Activated CD8-positive, alpha-beta memory T cell treated with anti-CD3 and anti-CD28 coated beads for 48 hours (primary cell): ENCODE measurements at places on chromosomes 2 and 18.

DNA sequence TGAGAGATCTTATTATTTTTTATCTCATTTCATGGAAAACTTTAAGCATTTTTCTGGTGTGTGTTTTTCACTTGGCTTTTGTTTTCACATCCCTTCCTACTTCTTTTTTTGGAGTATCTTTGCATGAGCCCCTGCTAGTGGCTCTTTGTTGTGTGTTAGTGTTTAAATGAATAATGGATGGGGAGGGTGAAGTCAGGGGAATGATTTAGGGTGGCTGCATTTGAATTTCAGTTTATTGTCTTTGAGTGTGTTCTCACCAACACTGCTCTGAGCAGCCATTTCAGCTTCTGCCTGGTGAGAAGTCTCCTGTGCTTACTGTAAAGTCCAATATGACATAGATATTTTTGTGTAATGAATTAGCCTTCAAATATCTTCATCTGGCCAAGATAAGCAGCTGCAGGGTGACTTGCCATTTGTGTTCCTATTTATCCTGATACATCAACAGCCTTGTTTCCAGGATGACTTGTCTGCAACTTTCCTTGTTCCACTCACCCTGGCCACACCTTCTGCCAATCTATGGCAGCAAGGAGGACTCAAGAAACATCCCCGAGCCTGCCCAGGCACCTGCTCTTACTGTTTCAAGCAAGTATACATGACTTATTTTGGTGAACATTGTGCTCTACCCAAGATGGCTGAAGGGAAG lies 182.6 kb downstream of the PDE11A start:
- DNase-seq = no peak

DNA sequence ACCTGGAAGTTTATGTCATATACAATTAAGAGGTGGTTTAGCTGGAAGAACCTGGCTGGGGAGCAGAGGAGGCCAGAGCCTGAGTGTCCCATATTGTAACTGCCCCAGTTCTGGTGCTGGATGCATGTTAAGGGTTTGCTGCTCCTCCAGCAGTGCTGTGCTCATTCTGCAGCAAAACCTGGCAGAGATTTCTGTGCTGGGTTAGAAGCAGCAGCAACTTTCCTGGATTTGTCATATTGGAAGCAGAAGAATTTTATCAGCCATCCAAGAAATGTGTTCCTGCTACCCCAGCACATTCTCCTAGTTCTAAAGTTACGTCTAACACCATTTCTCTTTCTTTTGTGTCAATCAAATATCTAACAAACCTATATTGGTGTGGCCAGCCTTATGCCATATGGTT lies 284.1 kb downstream of the TDRD15 start:
- DNase-seq = no peak

- DNase-seq = no peak
These were observed 219.6 kb downstream of the PDE1A start for GRCh38 chr2:182207049-182207746.

GRCh38 chr18:1604751-1605150 lies 700.1 kb downstream of the ADCYAP1 start:
- no peak for DNase-seq

- no peak for DNase-seq
These were observed 106.1 kb downstream of the TXNL1 start for GRCh38 chr18:56532176-56532840.

GRCh38 chr2:44429034-44429433 lies 67.3 kb downstream of the CAMKMT start:
- no peak for DNase-seq

GRCh38 chr2:81644189-81644588 lies 1339.6 kb upstream of the LRRTM1 start:
- no peak for DNase-seq

- no peak for DNase-seq
These were observed 128.6 kb downstream of the DTNA start for GRCh38 chr18:34838669-34839068.

- DNase-seq = no peak
These were observed 2.7 kb downstream of the RASGRP3 start for GRCh38 chr2:33478968-33479731.

- DNase-seq = no peak
These were observed 318.2 kb downstream of the GALNT13 start for GRCh38 chr2:154189953-154190352.

DNA sequence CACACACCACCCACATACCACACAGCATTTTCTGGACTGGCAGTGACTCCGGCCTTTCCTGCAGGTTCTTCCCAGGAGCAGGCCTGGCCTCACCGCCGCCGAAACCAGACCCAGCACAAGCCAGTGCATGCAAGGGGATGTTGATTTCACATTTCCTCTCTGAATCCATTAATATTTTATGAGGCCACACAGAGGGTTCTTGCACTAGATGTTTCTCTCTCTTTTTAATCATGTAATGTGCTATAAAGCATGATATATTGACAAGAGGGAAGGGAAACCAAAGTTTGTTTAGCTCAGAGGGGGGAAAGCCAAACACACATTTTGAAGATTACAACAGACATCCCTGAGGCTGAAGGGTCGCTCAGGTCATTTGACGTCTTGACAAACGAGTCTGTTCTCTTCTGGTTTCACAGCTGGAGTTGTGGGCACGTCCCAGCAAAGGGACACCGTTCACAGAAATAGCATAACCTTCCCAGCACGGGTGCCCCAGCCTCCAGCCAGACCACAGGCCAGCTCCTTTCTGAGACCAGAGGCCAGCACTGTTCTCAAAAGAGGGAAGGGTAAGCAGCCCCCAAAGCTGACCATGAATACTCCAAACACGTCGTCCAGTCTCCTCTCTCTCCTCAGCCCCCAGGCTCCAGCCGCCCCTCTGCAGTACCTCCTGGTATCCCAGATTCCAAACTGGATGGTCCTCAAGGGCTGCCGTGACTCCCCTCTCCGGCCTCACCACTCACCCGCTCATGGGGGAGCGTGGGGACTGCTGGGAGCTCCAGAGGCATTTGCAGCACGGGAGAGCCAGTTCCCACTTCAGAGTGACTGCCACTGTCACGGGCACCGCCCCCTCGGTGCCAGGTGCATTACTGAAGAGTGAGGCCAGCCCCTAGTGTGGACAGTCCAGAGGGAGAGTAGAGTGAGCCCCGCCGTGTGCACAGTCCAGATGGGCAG lies 340.3 kb upstream of the SALL3 start:
- DNase-seq = no peak

GRCh38 chr18:33653231-33653630 lies 75.2 kb downstream of the ASXL3 start:
- DNase-seq = no peak

DNA sequence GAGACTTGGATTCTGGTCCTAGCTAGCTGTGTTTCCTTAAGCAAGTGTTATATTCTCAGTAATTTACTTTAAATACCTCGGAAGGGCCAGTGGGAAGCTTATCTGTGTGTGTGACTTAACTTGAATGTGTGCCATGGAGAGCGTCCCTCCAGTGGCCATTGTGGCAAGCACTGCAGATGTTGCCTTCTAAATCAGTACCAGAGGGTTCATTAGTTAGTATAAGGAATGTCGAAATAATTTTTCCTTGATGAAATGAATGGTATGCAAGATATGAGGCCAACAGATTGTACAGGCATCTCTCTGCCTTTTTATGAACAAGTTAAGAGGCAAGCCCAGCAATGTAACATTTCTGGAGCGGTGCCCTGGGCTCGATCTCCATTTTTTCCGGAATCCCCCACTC lies 52.0 kb downstream of the FBXO36 start:
- no peak for DNase-seq

DNA sequence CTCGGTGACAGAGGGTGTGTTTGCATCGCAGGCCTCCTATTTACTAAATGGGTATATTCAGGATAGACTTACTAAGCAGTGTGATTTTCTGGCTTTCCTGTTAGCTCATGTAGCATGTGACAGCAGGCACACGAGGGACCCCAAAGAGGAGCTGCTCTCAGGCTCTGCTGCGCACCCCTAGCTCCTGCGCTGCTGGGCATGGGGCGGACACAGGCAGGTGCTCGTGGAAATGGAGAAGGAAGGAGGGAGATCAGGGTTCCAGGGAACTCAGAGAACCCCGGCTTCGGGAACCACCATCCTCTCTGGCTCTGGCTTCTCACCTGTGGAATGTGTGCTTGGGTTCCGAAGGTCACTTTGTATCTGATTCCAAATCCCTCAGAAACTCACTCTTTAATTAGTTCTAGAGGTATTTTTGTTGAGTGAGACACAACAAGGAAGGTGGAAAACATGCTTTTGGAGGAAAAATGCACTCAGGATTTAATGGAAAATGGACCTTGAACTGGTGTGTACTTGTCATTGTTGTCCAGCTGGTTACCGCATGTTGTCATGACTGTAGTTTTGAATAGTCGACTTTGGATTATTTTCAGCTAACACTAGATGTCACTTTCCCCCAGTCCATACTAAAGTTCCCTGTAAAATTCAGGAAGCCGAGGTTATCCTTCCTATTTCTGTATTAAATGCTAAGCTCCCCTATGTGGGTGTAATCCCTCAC lies 3.5 kb downstream of the SNTG2 start:
- no peak for DNase-seq

DNA sequence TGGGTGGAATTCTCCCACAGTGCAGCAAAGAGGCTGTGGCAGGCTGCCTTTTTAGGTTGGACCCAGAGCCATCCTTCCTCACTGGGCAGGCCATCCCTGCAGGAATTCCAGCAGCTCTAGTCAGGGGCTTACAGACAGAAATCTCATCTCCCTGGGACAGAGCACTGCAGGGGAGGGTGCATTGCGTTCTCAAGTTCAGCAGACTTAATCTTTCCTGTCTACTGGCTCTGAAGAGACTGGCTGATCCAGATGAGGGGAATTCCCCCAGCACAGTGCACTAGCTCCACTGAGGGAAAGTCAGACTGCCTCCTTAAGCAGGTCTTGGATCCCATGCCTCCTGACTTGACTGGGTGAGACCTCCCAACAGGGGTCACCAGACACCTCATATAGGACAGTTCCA lies 899.7 kb upstream of the VRK2 start:
- no peak for DNase-seq

GRCh38 chr2:218169757-218170546 lies 3.2 kb upstream of the CXCR1 start:
- no peak for DNase-seq

GRCh38 chr18:653512-653911 lies 3.9 kb upstream of the TYMS start:
- no peak for DNase-seq

- DNase-seq = no peak
These were observed 96.2 kb downstream of the PDE1A start for GRCh38 chr2:182330451-182331305.

- no peak for DNase-seq
These were observed 189.2 kb downstream of the SMAD7 start for GRCh38 chr18:48761582-48761981.

DNA sequence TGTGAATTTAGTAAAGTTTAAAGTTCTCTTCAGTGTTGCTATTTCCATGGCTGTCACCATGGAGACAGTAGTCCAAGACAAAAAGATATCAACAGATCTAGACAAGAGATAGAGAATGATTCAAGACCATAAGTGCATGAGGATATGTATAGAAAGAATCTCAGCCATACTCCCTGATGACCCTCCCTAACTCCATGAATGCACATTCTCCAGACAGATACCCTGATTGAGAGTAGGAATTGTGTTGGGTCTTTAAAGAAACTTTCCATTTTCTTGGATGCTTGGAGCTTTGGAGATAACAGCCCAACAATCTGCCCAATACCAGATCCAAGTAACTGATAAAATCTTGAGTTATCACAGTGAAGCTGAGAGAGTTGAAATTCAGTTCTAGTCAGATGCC lies 1601.2 kb upstream of the CELF4 start:
- no peak for DNase-seq

DNA sequence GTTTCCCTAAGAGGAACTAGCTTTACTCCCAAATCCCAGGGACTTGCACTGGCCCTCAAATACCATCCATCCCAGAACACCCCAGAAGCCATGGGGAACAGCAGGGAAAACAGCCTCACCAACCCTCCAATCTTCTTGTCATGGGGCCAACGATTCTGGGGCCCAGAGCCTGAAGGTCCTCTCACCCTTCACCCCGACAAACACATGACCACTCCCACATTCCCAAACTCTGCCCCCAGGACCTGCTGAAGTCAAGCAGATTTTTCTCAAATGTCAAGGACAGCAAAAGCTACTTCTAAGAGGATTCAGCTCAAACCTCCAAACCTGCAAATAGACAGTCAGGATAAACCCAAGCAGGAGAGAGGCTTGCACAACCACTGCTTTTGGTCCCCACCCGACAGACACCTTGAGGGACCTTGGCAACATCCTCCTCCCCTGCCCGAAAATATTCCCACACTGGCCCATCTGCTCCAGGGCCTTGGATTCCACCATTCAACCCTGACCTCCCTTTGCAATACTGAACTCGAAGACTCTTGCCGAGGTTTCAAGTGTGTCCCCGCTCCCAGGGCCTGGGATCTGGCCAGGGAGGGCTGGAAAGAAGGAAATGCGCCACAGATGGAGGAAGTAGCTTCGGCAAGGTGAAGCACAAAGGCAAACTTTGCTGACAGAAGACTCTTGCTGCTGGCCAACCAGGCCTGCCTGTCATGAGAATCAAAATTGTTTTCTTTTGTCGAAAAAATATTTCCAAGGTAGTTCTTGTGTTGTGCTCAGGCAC lies 143.3 kb downstream of the ZFP36L2 start:
- DNase-seq = no peak

GRCh38 chr18:582465-582864 lies 2.3 kb downstream of the CETN1 start:
- no peak for DNase-seq

DNA sequence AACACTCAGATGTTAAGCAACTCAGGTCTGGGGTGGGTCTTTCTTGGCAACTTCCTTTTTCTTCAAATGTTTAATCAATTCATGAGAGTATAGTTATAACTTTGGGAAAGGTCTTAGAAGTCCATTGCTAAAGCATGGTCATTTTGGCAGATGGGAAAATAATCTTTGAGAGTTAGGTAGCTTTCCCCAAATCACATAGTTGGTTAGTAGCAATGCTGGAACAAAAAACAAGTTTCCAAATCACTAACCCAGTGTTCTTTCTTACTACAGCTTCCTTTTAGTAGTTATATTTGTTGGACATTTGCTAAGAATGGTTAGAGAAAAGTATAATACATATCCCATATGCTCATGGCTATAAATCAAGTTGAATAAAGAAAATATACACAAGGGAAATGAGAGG lies 185.2 kb upstream of the SLC14A2 start:
- no peak for DNase-seq

DNA sequence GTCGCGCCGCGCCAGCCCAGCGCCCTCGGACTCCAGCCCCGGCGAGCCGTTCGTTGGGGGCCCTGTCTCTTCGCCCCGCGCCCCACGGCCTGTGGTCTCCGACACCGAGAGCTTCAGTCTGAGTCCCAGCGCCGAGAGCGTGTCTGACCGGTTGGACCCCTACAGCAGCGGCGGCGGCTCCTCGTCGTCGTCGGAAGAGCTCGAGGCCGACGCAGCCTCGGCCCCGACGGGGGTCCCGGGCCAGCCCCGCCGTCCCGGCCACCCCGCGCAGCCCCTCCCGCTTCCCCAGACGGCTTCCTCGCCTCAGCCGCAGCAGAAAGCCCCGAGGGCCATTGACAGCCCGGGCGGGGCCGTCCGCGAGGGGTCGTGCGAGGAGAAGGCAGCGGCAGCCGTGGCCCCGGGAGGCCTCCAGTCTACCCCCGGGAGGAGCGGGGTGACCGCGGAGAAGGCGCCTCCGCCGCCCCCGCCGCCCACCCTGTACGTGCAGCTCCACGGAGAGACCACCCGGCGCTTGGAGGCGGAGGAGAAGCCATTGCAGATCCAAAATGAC lies 1.4 kb downstream of the PHLPP1 start:
- peak; percentile 16 for DNase-seq

- no peak for DNase-seq
These were observed 31.2 kb downstream of the RAB1A start for GRCh38 chr2:65098741-65099140.

GRCh38 chr2:206260188-206261012 lies 14.1 kb upstream of the ZDBF2 start:
- no peak for DNase-seq
